Renal cortex interstitium (tissue), 15 donors: ENCODE measurements at places on chromosomes 1 and 21. TPM values are rescaled to one million over a fixed set of nuclear protein-coding genes. Genes with fewer than 3 reads are reported as not detected.

DNA sequence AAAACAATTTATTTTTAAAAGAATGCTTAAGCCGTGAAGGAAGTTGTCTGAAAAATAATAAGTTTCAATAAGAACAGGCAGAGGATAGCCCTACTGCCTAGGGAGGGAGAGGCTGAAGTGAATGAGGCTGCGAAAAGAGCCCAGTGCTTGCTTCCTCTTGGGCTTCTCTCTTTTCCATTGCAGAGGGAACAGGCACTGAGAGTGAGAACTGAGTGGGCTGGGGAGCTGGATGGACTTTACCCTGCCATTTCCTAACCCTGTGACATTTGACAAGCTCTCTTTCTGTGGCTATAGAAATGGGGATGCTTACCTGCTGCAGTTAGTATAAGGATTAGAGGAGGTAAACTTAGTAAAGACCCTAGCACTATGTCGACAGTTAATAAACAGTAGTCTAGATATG, 30.0 kb downstream of the TENT5C start:
- DNase-seq = no peak

DNA sequence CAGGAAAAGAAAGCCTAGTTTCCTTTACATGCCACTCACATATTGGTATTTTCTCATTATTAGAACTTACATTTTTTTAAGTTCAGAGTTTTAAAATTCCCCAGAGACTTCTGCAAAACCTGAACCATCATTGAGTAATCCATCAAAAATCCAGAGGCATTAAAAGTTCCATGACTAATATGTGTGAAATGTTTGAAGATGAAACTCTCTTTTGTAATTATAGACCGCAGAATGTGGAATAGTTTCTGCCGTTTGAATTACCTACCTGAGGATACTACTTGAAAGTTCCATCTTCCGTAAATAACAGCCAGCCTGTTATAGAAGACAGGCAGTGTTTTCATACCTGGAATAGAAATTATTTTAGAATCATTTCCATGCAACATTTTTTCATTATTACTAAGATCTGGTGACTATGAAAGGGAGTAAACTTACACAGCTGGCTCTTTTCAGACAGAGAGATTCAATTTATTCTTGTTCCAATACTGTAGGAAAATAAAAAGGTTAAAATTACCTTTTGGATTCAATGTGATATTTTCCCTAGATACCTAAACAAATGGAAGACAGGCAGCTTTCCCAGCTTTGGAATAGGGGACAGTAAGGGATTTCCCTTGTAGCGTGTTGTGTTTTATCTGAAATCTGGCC, 131.4 kb downstream of the ST6GALNAC5 start:
- DNase-seq = no peak

Gene SRM
- polyA plus RNA-seq = 54.0 TPM

GRCh38 chr1:78291872-78292271, 198.9 kb upstream of the PTGFR start:
- no peak for DNase-seq

- no peak for DNase-seq
Observed at GRCh38 chr21:46325073-46325912, 1.3 kb downstream of the PCNT start.

DNA sequence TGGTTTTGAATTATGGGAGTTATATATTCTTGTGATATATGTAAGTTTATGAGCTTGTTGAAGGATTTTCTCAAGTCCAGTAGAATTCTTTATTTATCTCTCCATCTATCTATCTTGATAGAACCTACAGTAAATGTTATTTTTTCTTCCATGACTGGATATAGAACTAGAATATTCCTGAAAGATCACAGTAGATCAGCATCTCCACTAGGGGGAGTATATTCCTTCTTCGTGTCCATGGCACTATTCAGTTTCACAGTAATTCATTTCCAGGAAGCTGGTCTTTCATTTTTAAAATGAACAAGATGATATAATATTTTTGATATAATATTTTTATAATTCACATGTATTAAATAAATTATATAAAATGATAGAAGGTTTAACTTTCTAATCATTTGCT, 18.8 kb downstream of the TMPRSS15 start:
- DNase-seq = no peak

DNA sequence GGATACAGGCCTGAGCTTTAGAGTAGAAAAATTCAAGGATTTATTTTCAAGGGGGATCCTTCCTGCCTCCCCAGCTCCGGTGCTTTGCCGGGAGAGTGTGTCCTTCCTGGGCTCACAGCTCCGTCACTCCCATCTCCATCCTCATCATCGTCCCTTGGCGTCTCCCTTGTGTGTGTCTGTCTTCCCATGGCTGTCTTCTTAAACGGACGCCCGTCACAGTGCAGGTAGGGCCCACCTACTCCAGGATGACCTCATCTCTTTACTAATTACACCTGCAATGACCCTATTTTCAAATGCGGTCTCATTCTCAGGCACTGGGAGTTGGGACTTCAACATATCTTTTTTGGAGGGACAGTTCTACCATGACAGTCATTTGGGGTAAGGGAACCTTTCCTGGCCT, 320.3 kb upstream of the C1orf174 start:
- DNase-seq = no peak
